ENCODE measurements at places on chromosomes 6 and 20. TPM values are rescaled to one million over a fixed set of nuclear protein-coding genes. Genes with fewer than 3 reads are reported as not detected.

- H3K4me1 ChIP-seq = peaks cover 5% of the 10 kb centered on the region
- peak; percentile 63 for DNase-seq
- H3K27ac ChIP-seq = no peak within 1 kb of the TSS
- peaks cover 29% of the 10 kb centered on the region for H3K27me3 ChIP-seq
Measured at GRCh38 chr6:128882991-128883611, at the start of gene LAMA2. Gene LAMA2, plus strand, starts transcription at chr6:128883138. Its CDS starts 108 bp downstream, at chr6:128883246.

GRCh38 chr6:157304899-157305663, 18.2 kb downstream of the TMEM242 start:
- no peaks in the 10 kb centered on the region for H3K27me3 ChIP-seq
- DNase-seq = no peak
- H3K36me3 ChIP-seq = no peaks in the 10 kb centered on the region
- no peak overlapping the region for H3K27ac ChIP-seq
- H3K4me3 ChIP-seq = no peak overlapping the region

GRCh38 chr6:50929323-50929722, 110.7 kb downstream of the TFAP2B start:
- no peaks in the 10 kb centered on the region for H3K36me3 ChIP-seq
- no peak overlapping the region for H3K4me3 ChIP-seq
- DNase-seq = no peak

BPIFB4 gene
- total RNA-seq = not detected

ARMH2 gene
- not detected for total RNA-seq

DNA sequence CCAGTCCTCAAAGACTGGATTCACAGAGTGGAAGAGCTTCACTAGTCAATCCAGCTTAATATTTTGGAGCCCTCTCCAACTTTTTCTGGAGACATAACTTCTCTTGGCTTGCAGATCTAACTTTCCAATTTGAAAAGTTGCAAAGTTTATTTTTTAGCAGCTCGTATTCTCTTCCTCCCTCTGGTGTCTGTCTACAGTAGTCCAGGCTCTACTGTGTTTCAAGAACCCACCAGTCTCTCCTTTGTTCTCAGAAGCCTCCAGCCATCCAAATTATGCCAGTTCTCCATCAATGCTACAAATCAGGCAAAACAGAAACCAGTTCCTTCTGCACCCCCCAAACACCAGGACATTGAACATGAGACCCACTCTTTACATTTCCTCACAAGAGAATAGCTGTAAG, 376.1 kb upstream of the OPRM1 start:
- H3K27me3 ChIP-seq = no peaks in the 10 kb centered on the region
- DNase-seq = no peak
- no peaks in the 10 kb centered on the region for H3K36me3 ChIP-seq
- H3K4me3 ChIP-seq = no peak overlapping the region
- no peak overlapping the region for H3K27ac ChIP-seq
- H3K4me1 ChIP-seq = no peaks in the 10 kb centered on the region

COX4I2 gene
- not detected for total RNA-seq
